ENCODE measurements at places on chromosomes 13 and 19. TPM values are rescaled to one million over a fixed set of nuclear protein-coding genes. Genes with fewer than 3 reads are reported as not detected.

DNA sequence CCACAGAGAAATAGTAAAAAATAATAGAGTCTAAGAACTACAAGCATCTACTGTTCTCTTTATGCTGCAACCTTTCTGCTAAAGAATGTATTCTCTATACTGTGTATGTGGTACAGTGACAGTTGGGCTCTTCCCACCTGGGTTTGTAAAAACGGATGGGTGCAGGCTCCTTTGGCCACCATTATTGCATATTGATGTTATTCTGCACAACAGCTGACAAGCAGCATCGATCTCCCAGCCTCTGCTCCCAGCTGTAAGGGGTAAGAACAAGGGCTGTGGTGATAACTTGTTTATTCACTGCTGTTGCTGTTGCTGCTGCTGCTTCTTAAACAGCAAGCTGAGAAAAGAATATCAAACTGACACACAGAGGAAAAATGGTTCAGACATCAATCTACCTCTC is 56.1 kb downstream of the KCNRG start:
- peaks cover 75% of the 10 kb centered on the region for H3K4me1 ChIP-seq
- no peak for DNase-seq
- no peaks in the 10 kb centered on the region for H3K27me3 ChIP-seq
- peak overlapping the region; percentile 16 for H3K27ac ChIP-seq
- H3K36me3 ChIP-seq, result peaks cover 20% of the 10 kb centered on the region
- H3K4me3 ChIP-seq, result no peak overlapping the region

- no peak overlapping the region for H3K4me3 ChIP-seq
- H3K4me1 ChIP-seq, result no peaks in the 10 kb centered on the region
- H3K27me3 ChIP-seq, result no peaks in the 10 kb centered on the region
Measured at GRCh38 chr13:34001389-34001788, 183.4 kb downstream of the RFC3 start.

DNA sequence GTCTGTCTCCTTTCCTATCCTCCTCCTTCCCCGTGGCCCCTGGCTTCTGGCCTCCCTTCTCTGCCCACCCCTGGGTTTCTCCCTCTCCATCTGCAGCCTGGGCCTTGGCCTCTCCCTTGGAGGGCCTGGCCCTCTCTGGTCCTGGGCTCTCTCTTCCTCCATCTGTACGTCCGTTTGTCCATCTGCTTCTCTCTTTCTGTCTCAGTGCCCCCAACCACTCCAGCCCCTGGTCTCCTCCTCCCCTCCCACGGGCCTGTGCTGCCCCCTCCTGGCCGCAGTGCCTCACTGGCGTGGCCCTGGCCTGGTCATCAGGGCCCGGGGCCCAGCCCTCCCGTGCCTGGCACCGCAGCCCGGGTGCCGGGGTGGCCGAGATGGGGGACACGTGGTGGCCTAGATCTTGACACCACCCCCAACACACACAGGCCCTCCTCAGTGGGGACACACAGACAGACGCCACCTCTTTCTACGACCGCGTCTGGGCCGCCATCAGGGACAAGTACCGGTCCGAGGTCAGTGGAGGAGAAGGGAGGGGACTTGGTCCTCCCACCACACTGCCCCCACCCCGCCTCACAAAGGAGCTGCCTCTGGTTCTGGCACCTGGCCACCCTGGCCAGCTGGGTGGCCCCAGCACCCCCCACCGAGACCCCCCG is 11.3 kb downstream of the PRKCSH start:
- H3K27me3 ChIP-seq, result peaks cover 3% of the 10 kb centered on the region
- H3K4me1 ChIP-seq, result no peaks in the 10 kb centered on the region
- no peak overlapping the region for H3K4me3 ChIP-seq
- peaks cover 4% of the 10 kb centered on the region for H3K36me3 ChIP-seq

- no peak overlapping the region for H3K4me3 ChIP-seq
- H3K27ac ChIP-seq, result no peak overlapping the region
- no peaks in the 10 kb centered on the region for H3K36me3 ChIP-seq
- DNase-seq, result no peak
- H3K4me1 ChIP-seq, result no peaks in the 10 kb centered on the region
- H3K27me3 ChIP-seq, result no peaks in the 10 kb centered on the region
Measured at GRCh38 chr13:106455190-106455589, 80.3 kb downstream of the EFNB2 start.

DNA sequence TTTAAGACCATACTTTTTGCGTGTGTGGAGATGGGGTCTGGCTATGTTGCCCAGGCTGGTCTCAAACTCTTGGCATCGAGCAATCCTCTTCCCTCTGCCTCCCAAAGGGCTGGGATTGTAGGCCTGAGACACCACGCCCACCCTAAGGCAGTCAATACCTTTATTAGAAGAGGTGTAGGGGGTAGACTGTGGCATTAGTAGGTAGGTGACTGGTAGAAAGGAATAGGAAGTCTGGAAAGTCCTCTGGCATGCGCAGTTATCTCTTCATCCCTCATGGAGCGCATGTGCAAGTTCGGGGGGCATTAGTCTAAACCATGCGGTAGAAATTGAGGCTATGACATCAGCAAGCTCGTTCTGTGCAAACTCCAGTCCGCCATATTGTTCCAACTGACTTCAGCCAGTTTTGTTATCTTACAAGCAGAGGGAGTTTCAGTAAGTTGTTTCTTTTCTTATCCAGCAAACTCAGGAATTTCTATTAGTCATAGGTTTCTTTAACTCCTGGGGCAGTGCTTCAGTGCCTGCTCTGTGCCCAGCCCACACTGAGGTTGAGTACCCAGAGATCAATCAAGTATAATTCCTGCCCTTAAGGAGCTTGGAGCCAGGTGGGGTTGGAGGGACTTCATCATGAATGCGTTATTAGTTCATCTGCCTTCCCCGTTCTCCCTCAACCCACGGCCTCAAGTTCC is 7.3 kb upstream of the RANBP3 start:
- H3K4me3 ChIP-seq, result no peak overlapping the region
- no peak for DNase-seq
- H3K36me3 ChIP-seq, result no peaks in the 10 kb centered on the region
- H3K27me3 ChIP-seq, result no peaks in the 10 kb centered on the region
- H3K27ac ChIP-seq, result no peak overlapping the region
- H3K4me1 ChIP-seq, result peaks cover 10% of the 10 kb centered on the region

DNA sequence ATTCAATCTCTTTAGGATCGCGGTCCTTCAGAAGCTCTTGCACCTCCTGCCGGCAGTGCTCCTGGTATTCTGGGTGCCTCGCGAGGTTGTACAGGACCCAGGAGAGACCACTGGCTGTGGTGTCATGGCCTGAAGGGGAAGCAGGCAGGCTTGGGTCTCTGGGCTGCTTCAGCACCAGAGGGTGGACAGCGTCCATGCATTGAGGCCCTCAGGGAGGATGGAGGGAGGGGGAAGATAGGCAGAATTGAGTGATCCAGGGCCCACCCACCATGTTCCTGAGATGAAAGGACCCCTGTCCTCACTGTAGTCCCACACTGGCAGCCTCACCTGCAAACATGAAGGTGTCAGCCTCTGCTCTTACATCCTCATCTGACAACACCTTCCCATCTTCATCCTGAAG is 17.9 kb upstream of the OR10H5 start:
- H3K36me3 ChIP-seq, result no peaks in the 10 kb centered on the region
- no peak overlapping the region for H3K4me3 ChIP-seq
- no peak for DNase-seq
- H3K4me1 ChIP-seq, result no peaks in the 10 kb centered on the region
- peaks cover 65% of the 10 kb centered on the region for H3K27me3 ChIP-seq

- H3K27ac ChIP-seq, result no peak overlapping the region
- DNase-seq, result no peak
- H3K4me1 ChIP-seq, result no peaks in the 10 kb centered on the region
- no peaks in the 10 kb centered on the region for H3K36me3 ChIP-seq
- H3K4me3 ChIP-seq, result no peak overlapping the region
Measured at GRCh38 chr13:57073983-57074382, 66.7 kb upstream of the PRR20A start.

- peaks cover 99% of the 10 kb centered on the region for H3K4me1 ChIP-seq
- H3K27ac ChIP-seq, result peak overlapping the region; percentile 99
- DNase-seq, result no peak
- no peaks in the 10 kb centered on the region for H3K27me3 ChIP-seq
Measured at GRCh38 chr19:4059453-4059871, 7.2 kb downstream of the ZBTB7A start.

GRCh38 chr13:113404366-113404722 is 40.4 kb upstream of the GRTP1 start:
- no peak overlapping the region for H3K4me3 ChIP-seq
- no peaks in the 10 kb centered on the region for H3K36me3 ChIP-seq
- H3K27me3 ChIP-seq, result no peaks in the 10 kb centered on the region
- peak overlapping the region; percentile 55 for H3K27ac ChIP-seq

GRCh38 chr19:1080360-1081161 is 13.6 kb downstream of the ARHGAP45 start:
- DNase-seq, result peak; percentile 82
- H3K4me3 ChIP-seq, result no peak overlapping the region
- no peaks in the 10 kb centered on the region for H3K27me3 ChIP-seq
- peaks cover 88% of the 10 kb centered on the region for H3K4me1 ChIP-seq
- H3K27ac ChIP-seq, result no peak overlapping the region

- no peaks in the 10 kb centered on the region for H3K27me3 ChIP-seq
- no peak overlapping the region for H3K27ac ChIP-seq
- no peaks in the 10 kb centered on the region for H3K36me3 ChIP-seq
- no peak for DNase-seq
- H3K4me3 ChIP-seq, result no peak overlapping the region
- no peaks in the 10 kb centered on the region for H3K4me1 ChIP-seq
Measured at GRCh38 chr13:36454987-36455386, 22.7 kb downstream of the CCNA1 start.

DNA sequence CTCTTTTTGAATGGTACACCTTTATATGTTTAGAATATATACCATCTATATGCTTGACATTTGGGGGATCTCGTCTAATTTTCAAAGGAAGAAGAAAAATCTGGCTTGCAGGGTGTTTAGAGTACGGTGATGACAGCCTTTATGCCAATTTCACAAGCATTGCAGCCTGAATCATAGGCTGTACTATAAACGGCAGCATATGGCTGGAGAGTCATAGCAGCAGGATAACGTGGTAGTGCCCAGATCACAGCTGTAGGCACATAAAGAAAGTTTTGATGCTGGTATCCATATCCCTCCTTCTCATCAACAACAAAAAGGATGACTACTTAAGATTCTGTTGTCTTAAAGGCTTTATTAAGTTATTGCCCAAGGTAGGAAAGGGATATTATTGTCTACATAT is 253.0 kb downstream of the PCDH9 start:
- H3K36me3 ChIP-seq, result no peaks in the 10 kb centered on the region
- H3K27ac ChIP-seq, result no peak overlapping the region
- no peak overlapping the region for H3K4me3 ChIP-seq
- no peaks in the 10 kb centered on the region for H3K4me1 ChIP-seq
- no peaks in the 10 kb centered on the region for H3K27me3 ChIP-seq
- DNase-seq, result no peak

- no peak overlapping the region for H3K27ac ChIP-seq
- no peaks in the 10 kb centered on the region for H3K36me3 ChIP-seq
Measured at GRCh38 chr13:106530980-106531481, 4.4 kb downstream of the EFNB2 start.

DNA sequence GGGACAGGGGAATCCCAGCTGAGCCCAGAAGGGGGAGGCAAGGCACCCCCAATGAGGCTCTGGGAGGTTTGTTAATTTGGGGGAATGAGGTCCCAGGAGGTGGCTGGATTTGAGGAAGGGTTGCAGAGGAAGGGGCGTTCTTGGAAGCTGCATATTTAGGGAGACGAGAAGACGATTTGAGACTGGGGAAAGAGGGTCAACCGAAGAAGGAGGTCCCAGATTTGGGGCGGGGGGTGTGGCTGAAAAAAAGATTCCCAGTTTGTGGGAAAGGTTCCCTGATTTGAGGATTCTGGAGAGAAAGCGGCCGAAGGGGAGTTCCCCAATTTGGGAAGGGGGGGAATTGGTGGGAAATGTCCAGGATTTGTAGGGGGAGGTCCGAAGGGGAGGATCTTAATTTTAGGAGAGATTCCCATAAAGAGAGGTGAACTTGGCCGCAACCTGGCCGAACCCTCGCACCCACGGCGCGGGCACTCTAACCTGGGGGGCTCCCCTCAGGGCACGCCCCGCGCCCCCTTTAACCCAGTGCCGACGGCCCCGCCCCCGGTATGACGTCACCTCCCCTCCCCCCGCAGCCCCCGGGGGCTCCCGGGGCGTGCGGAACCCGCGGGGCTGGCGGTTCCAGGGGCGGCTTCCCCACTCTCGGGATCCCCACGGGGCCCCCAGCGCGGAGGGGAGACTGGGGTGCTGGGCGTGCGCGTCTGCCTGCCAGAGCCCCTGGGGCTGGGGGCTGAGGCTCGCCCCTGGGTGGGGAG is 1.2 kb downstream of the PTPRS start:
- H3K4me1 ChIP-seq, result peaks cover 34% of the 10 kb centered on the region
- no peak for DNase-seq
- H3K27me3 ChIP-seq, result peaks cover 65% of the 10 kb centered on the region
- no peaks in the 10 kb centered on the region for H3K36me3 ChIP-seq
- no peak overlapping the region for H3K27ac ChIP-seq

DNA sequence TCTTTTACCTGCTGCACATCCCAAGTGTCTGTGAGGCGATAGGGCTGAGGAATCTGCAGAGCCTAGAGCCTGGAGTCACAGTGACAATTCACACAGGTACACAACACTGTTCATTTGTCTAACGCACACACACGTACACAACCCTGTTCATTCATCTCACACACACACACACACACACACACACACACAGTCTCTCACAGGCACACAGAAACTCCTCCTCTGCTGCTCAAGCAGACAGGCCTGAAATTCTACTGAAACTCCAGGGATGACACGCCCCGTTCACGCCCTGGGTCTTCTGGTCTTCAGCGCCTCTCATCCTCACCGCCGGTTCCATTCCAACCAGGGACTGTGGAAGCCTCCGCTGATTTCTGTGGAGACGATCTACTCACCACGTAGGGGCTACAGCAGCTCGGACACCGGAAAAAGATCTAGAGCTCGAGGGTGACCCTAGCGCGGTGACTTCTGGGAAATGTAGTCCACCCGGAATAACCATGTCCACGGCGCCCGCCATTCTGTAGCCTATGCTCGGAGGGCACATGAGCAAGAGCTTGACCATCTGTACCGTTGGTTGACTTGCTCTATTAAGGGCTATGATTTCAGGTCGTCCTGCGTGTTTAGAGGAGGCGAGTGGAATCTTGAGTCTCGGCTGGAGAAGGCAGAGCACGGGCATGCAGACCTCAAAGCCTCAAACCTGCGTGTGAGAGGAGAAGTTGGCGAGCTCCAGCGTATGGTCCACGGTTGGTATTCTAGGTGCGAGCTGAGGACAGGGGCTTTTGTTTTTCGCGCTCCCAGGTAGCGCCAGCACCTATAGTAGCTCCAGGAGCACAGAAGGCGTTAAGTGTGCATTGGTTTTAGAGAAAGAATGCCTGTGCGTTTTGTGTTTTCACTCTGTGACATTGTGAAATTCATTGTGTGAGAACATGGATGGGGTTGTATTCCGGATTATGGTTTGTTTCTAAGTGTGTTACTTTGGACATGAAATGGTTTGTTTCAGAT is 33.4 kb downstream of the ZNF45 start:
- peak; percentile 88 for DNase-seq
- H3K36me3 ChIP-seq, result no peaks in the 10 kb centered on the region
- H3K27ac ChIP-seq, result no peak overlapping the region
- peaks cover 9% of the 10 kb centered on the region for H3K4me1 ChIP-seq
- H3K4me3 ChIP-seq, result peak overlapping the region; percentile 48
- H3K27me3 ChIP-seq, result no peaks in the 10 kb centered on the region

Gene SIGLEC12
- 5.3 TPM for polyA plus RNA-seq

Gene ZNF471
- 0.97 TPM for polyA plus RNA-seq

Gene ADM5
- 1.5 TPM for polyA plus RNA-seq

Gene ZNF497
- 0.59 TPM for polyA plus RNA-seq

Gene SYT3
- 0.02 TPM for polyA plus RNA-seq

Gene NHLRC3
- polyA plus RNA-seq, result 11.2 TPM

Gene CYP2A6
- not detected for polyA plus RNA-seq

Gene MRI1
- polyA plus RNA-seq, result 21.2 TPM

Data from spleen (tissue), 13 donors.